ENCODE measurements at places on chromosomes 16 and 17.

DNA sequence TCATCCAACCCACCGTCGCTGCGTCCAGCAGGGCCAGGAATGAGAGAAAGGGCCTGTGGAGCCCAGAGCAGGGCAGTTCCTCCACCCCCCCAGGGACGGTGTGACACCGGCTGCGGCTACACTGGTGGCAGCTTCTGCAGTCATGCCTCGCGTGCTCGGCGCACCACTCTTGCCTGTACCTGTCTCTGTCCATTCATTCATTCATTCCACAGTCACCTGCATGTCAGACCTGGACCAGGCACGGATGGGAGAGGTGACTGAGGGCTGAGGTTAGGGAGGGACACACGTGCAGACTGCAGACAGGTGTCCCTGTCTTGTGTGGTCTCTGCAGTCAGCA is 27.3 kb downstream of the ENDOV start:
- no peaks in the 10 kb centered on the region for H3K4me1 ChIP-seq
- no peaks in the 10 kb centered on the region for H3K36me3 ChIP-seq
- no peak overlapping the region for H3K27ac ChIP-seq
- H3K27me3 ChIP-seq = peaks cover 10% of the 10 kb centered on the region

DNA sequence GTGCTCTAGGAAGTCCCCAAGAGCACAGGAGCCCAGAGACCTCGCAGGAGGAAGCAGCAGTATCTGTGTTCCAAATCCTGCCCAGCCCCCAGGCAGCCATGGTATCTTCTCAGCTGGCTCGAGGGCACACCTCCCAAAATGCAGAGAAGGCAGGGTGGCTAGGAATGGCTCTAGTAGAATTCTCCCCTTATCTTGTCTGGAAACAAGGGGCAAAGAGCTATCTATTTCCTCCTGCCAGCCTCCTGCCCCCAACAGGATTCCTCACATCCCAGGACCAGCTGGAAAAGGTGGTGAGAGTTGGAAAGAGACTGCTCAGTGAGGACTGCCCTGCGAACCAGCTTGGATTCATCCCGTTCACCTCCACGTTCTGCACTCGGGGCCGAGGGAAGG is 8.6 kb upstream of the TSPOAP1 start:
- peaks cover 16% of the 10 kb centered on the region for H3K27me3 ChIP-seq
- no peak for DNase-seq
- H3K4me1 ChIP-seq = no peaks in the 10 kb centered on the region
- H3K27ac ChIP-seq = no peak overlapping the region
- no peaks in the 10 kb centered on the region for H3K36me3 ChIP-seq

GRCh38 chr17:75645889-75646637 is 12.8 kb downstream of the SMIM5 start:
- H3K27me3 ChIP-seq = no peaks in the 10 kb centered on the region
- H3K4me3 ChIP-seq = peak overlapping the region; percentile 72
- DNase-seq = peak; percentile 79
- peak overlapping the region; percentile 100 for H3K27ac ChIP-seq
- peaks cover 34% of the 10 kb centered on the region for H3K4me1 ChIP-seq

DNA sequence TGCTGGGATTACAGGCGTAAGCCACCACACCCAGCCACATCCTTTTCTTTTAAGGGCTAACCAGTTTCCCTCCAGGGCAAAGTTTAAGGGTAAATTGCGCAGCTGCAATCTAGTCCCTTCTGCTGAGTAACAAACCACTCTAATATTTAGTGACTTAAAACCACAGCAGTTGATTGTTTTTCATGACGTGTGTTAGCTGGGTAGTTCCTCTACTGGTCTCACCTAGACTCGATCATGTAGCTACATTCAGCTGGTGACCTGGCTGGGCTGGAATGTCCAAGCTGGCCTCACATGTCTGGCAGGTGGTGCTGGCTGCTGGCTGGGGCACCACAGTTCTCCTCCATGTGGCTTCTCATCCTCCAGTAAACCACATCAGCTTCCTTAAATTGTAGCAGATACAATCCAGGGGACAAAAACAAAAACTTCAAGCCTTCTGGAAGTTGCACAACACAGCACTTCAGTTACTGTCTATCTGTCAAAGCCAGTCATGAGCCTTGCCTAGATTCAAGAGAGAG is 75.5 kb downstream of the GPRC5B start:
- peaks cover 23% of the 10 kb centered on the region for H3K36me3 ChIP-seq
- no peak overlapping the region for H3K4me3 ChIP-seq
- no peak for DNase-seq
- H3K27ac ChIP-seq = no peak overlapping the region
- peaks cover 16% of the 10 kb centered on the region for H3K4me1 ChIP-seq

- no peak overlapping the region for H3K4me3 ChIP-seq
- no peaks in the 10 kb centered on the region for H3K27me3 ChIP-seq
- DNase-seq = no peak
Observed at GRCh38 chr16:88901718-88902337, 35.4 kb upstream of the PABPN1L start.

DNA sequence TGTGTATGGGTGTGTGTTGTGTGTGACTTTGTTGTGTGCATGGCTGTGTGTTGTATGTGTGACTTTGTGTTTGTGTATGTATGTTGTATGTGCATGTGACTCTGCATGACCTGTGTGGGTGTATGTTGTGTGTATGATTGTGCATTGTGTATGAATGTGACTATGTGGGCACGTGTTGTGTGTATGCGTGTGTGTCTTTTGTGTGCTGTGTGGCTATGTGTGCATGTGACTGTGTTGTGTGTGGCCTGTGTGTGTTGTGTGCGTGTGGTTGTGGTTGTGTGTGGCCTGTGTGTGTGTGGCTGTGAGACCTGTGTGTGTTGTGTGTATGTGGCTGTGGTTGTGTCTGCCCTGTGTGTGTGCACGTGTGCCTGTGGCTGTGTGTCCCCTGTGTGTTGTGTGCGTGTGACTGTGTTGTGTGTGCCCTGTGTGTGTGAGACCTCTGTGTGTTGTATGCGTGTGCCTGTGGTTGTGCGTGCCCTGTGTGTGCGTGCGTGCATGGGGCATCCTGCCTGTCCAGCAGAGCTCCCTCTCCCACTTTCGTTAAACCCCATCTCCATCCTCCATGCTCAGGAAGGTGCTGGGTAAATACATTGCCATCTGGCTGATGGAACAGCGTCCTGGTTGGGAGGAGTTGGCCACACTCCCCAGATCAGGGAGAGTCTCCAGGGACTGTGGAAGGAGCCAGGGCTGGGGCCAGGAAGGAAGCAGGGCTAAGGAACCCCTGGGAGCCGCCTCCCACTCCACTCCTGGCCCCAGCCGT is 90.1 kb upstream of the GSE1 start:
- H3K4me1 ChIP-seq = peaks cover 46% of the 10 kb centered on the region
- peaks cover 4% of the 10 kb centered on the region for H3K27me3 ChIP-seq
- no peak overlapping the region for H3K4me3 ChIP-seq
- no peak for DNase-seq

GRCh38 chr17:82740906-82741759 is 5.7 kb downstream of the FN3K start:
- DNase-seq = no peak
- H3K36me3 ChIP-seq = peaks cover 56% of the 10 kb centered on the region
- no peak overlapping the region for H3K27ac ChIP-seq
- H3K27me3 ChIP-seq = no peaks in the 10 kb centered on the region
- no peak overlapping the region for H3K4me3 ChIP-seq

DNA sequence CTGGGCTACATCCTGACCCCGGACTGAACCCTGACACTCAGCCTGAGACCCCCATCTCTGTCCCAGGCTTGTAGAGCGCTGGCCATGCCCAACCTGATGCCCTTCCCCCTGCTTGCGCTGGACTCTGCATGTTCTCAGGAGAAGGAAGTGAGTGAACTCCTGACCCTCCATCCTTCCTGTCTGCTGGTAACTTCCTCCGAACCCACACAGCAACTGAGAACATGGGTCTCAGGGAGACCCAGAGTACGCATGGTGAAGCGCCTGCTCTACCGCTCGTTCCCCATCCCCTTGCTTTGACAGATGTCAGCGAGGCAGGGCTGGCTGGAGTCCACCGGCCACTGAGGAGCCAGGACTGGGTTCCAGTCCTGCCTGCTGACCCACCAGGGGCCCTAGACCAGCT is 6.1 kb downstream of the CAMKK1 start:
- peaks cover 28% of the 10 kb centered on the region for H3K27me3 ChIP-seq
- H3K27ac ChIP-seq = no peak overlapping the region
- no peak for DNase-seq
- peaks cover 2% of the 10 kb centered on the region for H3K4me1 ChIP-seq

DNA sequence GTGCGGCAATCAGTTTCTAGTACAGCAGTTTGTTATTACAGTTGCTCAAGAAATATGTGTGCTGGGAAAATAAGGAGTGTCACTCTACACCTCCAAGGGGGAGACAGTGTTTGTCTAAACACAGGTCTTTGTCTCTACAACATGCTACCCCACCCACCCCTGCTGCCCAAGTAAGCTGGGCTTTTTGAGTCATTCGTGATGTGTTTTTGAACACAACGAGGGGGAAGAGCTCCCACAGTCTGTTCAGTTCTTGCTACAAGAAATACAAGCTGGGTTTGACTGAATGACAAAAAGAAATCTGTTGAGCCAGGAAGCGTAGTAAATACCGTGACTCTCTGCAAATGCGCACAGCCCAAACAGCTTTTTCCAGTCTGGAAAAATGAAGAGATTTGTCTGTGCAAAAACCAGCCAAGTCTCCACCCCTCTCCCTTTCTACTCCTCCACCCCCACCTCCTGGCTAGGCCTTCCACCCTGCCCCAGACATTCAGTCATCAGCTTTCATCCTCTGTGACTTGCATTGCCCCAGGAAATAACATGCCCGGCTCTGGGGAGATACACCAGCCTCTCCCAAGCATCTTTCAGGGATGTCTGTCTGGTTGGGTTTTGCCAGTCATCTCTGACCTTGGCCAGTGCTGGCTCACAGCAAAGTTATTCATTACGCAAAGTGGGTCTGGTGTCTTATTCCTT is 25.7 kb downstream of the CHD9 start:
- H3K4me3 ChIP-seq = no peak overlapping the region
- H3K4me1 ChIP-seq = no peaks in the 10 kb centered on the region
- H3K27ac ChIP-seq = peak overlapping the region; percentile 67
- H3K36me3 ChIP-seq = peaks cover 8% of the 10 kb centered on the region
- H3K27me3 ChIP-seq = no peaks in the 10 kb centered on the region

- H3K27ac ChIP-seq = no peak overlapping the region
- no peaks in the 10 kb centered on the region for H3K4me1 ChIP-seq
- H3K4me3 ChIP-seq = no peak overlapping the region
- H3K27me3 ChIP-seq = peaks cover 37% of the 10 kb centered on the region
- H3K36me3 ChIP-seq = no peaks in the 10 kb centered on the region
- no peak for DNase-seq
Observed at GRCh38 chr17:5672815-5673430, 88.6 kb upstream of the NLRP1 start.

DNA sequence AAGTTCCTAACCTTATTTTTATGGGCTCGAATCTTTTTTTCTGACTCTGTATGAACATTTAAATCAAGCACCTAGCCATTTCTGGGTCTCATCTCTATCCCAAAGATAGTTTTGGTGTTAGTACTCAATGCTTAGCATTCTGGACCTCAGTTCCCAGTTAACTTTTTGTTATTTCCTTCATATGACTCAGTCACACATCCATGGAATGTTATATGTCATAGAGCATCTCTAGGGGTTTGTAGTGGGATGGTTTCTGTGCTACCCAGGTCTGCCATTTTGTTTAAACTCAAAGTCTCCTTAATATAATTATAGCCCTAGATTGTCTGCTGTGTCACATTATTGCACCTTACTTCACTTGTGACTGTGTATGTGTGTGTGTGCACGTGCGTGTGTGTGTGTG is 90.1 kb downstream of the EFCAB13 start:
- DNase-seq = no peak
- H3K36me3 ChIP-seq = peaks cover 2% of the 10 kb centered on the region
- H3K27me3 ChIP-seq = no peaks in the 10 kb centered on the region
- no peaks in the 10 kb centered on the region for H3K4me1 ChIP-seq

GRCh38 chr17:5821803-5822202 is 237.5 kb upstream of the NLRP1 start:
- no peak overlapping the region for H3K4me3 ChIP-seq
- peaks cover 18% of the 10 kb centered on the region for H3K27me3 ChIP-seq
- H3K36me3 ChIP-seq = no peaks in the 10 kb centered on the region
- no peak for DNase-seq

DNA sequence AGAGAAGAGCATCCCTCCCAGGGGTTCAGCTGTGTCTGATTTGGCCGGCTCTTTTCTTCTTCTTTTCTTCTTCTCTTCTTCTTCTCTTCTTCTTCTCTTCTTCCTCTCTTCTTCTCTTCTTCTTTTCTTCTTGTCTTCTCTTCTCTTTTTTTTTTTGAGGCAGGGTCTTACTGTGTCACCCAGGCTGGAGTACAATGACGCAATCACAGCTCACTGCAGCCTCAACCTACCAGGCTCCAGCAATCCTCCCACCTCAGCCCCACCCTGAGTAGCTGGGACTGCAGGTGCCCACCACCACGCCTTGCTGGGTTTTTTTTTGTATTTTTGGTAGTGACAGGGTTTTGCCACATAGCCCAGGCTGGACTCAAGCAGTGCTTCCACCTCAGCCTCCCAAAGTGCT is 266.0 kb downstream of the SNX29 start:
- peaks cover 4% of the 10 kb centered on the region for H3K36me3 ChIP-seq
- no peak for DNase-seq
- no peak overlapping the region for H3K4me3 ChIP-seq
- H3K27ac ChIP-seq = no peak overlapping the region
- no peaks in the 10 kb centered on the region for H3K27me3 ChIP-seq
- H3K4me1 ChIP-seq = peaks cover 7% of the 10 kb centered on the region

DNA sequence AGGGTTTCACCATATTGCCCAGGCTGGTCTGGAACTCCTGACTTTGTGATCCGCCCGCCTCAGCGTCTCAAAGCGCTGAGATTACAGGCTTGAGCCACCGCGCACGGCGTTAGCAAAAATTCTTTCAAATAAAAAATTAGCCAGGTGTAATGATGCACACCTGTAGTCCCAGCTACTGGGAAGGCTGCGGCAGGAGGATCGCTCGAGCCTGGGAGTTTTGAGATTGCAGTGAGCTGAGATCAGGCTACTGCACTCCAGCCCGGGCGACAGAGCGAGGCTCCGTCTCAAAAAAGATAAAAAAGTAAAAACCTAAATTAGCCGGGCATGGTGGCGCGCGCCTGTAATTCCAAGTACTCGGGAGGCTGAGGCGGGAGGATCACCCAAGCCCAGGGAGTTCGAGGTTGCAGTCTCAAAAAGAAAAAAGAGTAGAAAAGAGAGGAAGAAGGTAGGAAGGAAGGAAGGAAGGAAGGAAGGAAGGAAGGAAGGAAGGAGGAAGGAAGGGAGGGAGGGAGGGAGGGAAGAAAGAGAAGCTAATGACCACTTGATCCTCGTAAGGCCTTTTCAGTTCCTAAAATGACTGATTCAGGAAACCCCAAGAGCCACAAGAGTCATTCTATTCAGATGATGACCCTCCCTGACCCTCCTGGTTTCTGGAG is 59.2 kb downstream of the SRL start:
- no peaks in the 10 kb centered on the region for H3K36me3 ChIP-seq
- DNase-seq = no peak
- peak overlapping the region; percentile 78 for H3K4me3 ChIP-seq
- H3K4me1 ChIP-seq = peaks cover 3% of the 10 kb centered on the region

DNA sequence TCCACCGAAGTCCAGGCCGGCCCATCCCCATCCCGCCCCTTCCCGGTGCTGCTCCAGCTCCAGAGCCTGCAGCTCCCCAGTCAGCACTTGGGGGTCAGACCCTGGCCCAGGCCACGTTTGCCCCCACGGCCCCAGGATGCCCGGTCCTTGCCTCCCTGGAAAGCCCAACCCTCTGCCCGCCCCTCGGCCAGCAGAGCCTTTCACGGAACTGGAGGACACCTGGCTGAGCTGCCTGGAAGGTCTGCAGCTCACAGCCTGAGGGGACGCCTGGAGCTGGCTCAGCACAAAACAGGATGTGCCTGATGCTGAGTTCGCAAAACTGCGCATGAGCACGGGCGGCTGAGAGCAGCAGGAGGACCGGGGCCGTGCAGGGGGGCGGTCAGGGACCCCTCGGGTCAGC is 29.7 kb upstream of the SSTR5 start:
- peaks cover 6% of the 10 kb centered on the region for H3K27me3 ChIP-seq
- no peaks in the 10 kb centered on the region for H3K36me3 ChIP-seq
- H3K27ac ChIP-seq = no peak overlapping the region
- no peaks in the 10 kb centered on the region for H3K4me1 ChIP-seq
- no peak overlapping the region for H3K4me3 ChIP-seq
- no peak for DNase-seq

Data from progenitor cell of endocrine pancreas (in vitro differentiated cells).